ENCODE measurements at places on chromosomes 7 and 10.

DNA sequence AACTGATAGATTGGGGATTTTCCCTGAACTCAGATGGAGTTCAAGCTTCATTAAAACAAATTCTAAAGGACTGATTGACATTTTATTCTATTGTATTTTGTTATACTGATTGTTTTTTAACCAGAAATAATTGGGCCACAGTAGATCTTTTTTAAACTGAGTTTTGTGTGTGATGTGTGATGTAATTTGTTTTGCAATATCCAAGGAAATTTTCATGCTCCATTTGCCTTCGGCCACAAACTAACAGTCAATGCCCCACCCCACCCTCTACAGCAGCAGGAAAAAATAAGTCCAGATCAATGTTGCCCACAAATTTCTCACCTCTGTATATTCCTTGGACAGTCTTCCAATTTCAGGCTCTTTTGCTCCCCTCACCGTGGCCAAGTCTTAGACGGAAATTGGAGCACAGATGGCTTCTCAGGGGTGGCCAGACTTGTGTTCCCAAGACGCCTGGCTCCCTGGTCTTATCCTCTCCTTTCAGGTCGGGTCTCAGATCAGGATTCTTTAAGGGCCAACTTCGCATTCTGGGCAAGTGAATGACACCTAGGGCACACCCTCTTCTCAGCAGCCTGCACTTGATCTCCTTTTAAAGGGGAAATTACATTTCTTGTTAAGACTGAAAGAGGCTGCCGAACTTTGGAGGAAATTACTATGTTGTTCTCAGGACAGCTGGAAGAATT, at the start of gene SVOPL:
Gene SVOPL, minus strand, starts transcription at position 506 of the 680 bp plus-strand sequence. CDS start 22,317 bp downstream, outside the sequence.
- no peak for DNase-seq

GRCh38 chr7:137670222-137671064, 176.3 kb downstream of the DGKI start:
- DNase-seq, result no peak

DNA sequence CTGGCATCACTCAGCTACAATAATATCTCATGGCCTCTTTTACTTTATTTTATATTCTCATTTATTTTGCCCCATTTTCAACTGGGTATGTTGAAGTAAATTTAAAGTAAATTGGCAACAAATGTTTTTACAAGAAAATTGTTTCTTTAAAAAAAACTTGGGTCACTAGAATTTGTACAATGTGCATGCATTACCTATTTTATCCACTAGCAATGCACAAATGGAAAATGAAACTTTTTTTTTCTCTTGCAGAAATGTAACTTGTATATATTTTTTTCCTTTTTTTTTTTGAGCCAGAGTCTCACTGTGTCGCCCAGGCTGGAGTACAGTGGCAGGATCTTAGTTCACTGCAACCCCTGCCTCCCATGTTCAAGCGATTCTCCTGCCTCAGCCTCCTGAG, 10.3 kb upstream of the H2AZ2 start:
- no peak for DNase-seq

DNA sequence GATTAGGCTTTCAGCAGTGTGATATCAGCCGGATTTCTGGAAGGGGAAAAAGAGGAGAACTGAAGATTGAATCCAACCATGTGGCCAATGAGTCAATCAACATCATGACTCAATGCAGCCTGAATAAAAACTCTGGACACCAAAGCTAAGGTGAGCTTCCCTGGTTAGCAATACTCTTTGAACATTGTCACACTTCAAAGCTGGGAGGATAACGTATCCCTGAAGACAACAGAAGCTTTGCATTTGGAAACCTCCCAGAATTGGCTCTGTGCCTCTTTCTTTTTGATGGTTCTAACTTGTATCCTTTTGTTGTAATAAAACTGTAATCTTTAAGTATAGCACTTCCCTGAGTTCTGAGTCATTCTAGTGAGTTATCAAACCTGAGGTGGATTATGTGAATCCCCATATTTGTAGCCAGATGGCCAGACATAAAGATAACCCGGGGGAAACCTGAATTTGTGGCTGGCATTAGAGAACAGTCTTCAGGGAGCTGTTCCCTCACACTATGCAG, 284.4 kb downstream of the IPMK start:
- DNase-seq, result no peak

GRCh38 chr7:75054744-75055143, 18.9 kb downstream of the RCC1L start:
- no peak for DNase-seq
